Stimulated activated effector memory CD8-positive, alpha-beta T cell treated with anti-CD3 and anti-CD28 coated beads, Interleukin-12 subunit alpha, Interleukin-12 subunit beta, amount 100 ng/mL, for 72 hours (primary cell): ENCODE measurements at places on chromosomes 12 and 14.

- no peak for DNase-seq
These were observed 63.4 kb upstream of the IGF1 start for GRCh38 chr12:102543494-102544485.

GRCh38 chr12:90020014-90020413, 311.4 kb upstream of the ATP2B1 start:
- DNase-seq, result no peak

DNA sequence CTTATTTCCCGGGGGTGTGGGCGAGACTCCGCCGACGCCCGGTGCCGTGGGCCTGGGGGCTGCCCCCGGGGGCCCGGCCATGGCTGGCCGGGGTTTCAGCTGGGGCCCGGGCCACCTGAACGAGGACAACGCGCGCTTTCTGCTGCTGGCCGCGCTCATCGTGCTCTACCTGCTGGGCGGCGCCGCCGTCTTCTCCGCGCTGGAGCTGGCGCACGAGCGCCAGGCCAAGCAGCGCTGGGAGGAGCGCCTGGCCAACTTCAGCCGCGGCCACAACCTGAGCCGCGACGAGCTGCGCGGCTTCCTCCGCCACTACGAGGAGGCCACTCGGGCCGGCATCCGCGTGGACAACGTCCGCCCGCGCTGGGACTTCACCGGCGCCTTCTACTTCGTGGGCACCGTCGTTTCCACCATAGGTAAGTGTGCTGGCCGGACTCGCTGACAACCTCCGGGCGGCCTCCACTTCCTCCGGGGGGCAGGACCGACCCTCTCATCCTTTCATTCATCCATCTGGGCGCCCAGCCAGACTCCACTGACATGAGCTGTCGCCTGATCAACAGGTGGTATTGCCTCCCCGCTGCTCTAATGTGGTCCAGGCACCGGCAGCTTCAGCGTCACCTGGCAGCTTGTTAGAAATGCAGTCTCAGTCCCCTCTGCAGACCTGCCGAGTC, 467 bp downstream of the KCNK13 start:
- no peak for DNase-seq

DNA sequence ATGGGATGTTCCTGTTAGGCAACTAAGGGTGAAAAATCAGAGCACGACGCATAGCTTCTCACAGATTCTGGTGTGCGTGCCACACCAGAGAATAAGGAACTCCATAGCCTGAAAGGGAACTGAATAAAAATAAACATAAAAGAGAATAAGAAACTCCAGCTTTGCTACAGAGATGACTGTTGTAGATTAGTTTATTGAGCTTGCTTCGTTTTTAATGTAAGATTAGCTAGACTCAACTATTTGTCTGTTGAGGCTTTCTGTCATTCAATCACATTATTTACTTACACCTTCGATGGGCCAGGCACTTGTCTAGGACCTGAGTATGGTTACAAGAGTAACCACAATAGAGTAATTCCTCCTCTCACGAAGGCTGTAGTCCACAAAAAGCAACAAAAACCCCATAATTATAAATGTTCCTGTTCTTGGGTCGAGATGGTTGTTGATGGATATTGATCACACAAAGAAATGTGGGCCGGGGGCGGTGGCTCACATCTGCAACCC, 807 bp upstream of the ZCCHC8 start:
- DNase-seq, result no peak

DNA sequence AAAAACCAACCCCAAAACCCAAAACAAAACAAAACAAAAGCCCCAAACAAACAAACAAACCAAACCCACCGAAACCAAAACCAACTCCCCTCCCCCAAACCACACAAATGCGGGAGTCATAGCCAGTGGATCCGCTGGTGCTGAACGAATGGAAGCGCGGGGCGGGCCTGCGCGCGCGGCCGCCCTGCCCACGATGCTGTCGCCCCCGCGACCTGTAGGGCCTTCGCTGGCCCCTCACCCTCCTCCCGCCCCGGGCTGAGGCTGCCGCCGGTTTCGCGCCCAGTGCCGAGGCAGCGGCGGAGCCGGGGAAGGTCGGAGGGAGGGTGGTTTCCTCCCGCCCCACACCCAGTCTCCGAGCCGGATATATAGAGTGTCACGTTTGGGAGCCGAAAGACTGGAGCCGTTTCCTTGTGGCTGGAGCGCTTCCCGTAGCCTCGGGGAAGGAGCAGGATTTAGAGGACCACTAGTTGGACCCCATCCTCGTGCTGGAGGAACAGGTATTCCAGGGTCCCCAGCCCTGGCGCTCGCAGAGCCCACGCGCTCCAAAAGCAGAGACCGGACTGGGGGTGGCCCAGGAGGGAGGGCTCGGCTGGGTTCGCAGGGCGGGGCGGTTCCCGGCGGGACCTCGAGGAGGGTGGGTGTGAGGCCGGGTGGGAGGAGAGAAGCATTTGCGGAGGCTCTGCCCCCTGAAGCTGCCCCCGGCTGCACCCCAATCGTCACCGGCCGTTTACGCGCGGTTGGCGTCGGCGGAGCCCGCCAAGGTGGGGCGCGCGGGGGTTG, at the start of gene FAR2:
Gene FAR2, plus strand, starts transcription at position 368 of the 780 bp plus-strand sequence. CDS start 121,172 bp downstream, outside the sequence.
- peak; percentile 76 for DNase-seq

GRCh38 chr12:126038434-126038833, 973.2 kb downstream of the AACS start:
- DNase-seq, result no peak

DNA sequence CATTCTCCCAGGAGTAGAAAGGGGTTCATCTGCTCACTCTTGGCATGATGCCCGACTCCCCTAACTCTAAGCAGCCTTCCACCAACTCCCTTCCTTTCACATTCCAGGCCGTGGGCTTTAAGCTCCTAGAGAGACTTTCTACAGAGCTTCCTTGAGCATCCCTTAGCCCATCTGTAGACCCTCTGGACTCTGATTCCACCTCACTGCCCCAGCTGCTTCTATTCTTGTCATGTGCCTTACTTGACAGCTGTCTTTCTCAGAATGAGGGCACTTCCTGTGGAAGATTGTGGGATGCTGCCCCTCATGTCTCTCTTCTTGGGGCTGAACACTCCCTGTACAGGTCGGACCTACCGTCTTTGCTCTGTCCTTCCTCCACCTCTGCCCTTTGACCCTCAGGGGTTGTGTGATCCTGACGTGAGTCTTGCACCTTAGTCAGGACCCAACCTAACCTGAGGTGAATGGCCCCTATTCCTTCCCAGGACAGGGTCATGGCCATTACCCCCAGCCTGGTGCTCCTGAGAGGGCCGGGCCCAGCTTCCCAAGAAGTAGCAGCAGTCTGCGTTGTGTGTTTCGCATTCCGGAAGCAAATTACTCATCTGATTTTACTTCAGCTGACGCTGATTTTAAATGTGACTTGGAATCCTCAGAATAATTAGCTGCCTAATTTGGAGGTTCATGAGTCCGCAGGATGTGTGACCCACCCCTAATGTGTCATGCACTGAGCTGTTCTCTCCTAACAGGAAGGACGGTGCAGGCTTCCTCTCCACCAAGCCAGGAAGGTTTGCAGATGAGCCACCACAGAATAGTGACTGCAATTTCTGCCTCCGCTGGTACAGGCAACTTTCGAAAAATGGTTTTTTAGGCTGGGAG, 2.7 kb upstream of the GALNT6 start:
- no peak for DNase-seq

DNA sequence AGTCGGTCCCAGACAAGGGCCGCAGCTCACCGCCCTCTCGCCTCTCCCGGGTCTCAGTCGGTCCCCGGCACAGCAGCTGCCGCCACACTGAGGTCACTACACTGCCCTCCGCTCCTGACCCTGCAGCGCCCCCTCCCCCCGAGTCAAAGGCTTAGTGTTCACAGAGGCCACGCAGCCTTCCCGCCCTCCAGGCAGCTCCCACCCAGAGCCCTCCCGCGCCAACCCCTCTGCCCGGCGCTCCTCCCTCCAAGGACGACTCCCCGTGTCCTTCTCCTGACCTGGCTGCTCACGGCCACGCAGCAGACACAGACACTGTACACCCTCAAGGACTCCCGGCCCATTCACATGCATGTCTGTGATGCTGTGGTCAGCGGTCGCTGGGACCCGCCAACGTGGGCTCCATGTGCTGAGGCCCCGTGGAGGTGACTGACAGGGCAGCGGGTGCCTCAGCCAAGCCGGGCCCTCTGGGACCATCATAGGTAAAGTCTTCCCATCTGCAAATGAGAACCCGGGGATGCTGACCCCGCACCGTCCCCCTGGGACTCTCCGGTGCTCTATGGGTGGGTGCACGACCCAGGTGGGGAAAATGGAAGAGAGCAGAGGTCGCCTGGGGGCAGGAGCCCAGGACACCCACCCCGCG, 16.3 kb upstream of the GALNT9 start:
- no peak for DNase-seq

DNA sequence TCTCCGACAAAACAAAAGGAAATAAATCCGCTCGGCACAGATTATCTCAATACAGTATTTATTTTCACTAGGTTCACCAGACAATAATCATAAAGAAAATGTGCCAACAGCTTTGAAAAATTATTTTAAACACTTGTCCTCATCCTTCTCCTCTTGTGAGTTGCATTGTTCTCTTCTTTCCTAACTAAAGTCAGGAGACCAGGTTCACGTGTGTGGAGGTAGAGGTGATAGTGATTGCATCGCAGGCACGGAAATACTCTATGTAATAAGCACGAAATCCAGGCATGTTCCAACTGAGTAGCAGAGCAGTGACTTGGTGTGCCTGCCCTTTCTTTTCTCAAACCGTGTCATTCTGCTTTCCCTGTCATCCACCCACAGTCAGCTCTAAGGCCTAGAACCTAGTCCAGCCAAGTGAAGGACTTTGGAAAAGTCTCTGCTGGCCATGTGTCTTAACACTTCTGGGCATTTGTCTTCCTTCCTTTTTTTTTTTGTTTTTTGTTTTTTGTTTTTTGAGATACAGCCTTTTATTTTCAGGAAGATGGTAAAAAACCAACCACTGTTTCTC, 939 bp upstream of the SEL1L start:
- peak; percentile 46 for DNase-seq

DNA sequence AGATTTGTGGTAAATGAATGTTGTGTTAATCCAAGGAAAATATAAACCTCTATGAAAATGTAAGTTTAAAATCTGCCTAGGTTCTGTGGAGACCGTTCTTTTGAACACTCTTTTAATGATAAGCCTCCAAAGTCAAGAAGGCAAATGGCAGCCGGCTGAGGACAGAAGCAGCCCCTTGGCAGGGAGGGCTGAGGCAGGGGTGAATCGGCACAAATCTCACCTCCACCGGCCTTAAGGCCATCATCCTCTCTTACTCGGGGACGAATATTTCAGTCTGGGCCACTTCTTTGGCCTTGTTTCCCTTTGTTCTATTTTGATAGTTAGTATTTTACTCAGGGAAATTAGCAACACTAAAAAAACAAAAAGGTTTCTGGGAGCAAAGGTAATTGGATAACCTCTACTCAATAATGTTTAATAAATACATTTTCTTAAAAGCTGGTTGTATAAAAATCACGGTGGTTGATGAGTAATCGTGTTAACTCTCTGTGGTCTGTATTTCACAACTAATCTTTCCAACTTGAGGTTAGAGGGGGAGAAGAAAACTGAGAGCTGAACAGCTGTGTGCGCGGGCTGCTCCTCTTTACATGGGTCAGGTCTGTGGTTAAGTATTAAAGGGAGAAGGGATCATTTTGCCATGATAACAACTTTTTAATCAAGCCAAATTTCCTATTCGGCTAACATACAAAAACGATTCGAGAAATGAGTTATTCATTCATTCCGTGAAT, 18.6 kb downstream of the LGMN start:
- no peak for DNase-seq

DNA sequence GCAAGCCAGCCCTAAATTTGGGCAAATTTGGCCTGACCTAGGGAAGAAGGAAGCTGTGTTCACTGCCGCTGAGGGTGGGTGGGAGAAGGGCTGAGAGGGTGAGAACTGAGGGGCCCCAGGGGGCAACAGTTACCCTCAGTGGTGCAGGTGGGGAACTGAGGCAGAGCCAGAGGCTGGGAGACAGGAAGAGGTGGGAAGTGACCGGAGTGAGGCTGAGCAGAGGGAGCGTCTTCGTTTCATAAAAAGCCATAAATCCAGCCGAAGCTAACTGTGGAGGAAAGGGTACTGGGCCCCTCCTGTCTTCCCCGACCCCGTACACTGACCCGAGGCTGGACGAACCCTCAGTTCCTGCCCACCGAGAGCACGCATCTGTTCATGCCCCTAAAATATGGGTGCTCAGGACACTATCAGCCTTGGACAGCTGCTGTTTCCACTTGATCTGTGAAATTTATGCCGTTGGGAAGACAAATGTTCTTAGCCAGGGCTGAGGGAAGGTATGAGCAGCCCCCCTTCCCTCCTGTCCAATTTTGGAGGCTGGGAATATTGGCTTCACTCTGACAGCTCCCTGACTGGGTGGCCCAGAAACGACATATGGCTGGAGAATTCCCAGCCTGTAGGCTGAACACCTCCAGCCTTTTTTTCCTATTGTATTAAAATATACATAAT, 116.5 kb downstream of the KIF26A start:
- DNase-seq, result no peak

- no peak for DNase-seq
These were observed 331.6 kb downstream of the PCNX1 start for GRCh38 chr14:71238835-71239234.

DNA sequence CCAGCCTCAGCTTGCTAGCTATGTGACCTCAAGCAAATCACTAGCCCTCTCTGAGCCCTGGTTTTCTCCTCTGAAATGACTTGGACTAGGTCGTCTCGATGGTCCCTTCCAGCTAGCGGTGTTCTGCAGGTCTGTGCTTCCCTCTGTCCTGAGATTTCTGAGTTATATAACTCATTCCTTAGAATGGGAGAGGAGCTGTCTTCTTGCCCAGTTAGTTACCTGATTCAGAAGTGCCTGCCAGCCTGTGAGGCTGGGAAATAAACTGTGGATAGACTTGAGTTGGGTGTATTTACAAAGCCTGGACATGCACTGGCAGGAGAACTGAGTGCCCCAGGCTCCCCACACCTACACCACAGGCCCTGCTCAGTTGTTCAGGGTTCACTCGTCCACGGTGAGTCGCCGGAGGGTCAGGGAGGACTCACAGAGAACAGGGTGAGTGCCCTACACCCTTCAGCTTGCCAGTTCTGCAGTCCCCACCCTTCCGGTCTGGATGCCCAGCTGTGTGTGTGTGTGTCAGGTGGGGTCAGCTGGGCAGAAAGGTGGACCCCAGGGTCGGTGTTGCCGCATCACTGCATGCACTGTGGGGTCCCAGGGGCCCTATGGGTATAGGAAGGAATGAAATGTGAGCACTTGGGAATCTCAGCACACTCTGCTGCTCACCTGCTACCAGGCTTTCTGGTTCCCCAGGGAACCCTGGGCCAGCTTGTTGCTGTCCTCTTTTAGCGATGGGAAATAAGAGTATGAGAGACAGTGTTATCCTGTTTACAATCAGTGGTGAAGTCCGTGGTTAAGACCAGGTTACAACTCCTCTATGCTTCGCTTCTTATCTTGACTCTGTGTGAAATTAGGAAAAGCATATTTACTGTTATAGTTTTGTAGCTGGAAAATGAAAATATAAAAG, 348.2 kb downstream of the DPF3 start:
- no peak for DNase-seq

DNA sequence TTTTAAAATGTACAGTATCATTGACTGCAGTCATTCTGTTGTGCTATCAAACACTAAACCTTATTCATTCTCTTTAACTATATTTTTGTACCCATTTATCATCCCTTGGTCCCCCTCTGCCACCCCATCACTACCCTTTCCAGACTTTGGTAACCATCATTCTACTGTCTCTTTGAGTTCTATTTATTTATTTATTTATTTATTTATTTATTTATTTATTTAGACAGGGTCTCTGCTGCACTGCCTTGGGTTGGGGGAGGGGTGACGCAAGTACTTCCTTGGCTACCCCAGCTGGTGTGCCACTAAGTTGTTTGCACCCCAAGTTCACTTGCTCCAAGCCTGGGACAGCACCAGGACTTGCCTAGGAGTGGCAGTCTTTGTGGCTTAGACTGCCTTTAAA, 427.8 kb upstream of the NOVA1 start:
- DNase-seq, result no peak

GRCh38 chr14:74712499-74713394, at the start of the genes AREL1 and FCF1:
Gene AREL1 (minus strand): TSS chr14:74713080. CDS start chr14:74685615, 27,465 bp downstream.
Gene FCF1 (plus strand): TSS chr14:74713144. CDS start chr14:74713198, 54 bp downstream.
- DNase-seq, result peak; percentile 63
